Hepatocyte (in vitro differentiated cells): ENCODE measurements at places on chromosomes 7 and 10.

- DNase-seq = no peak
Observed at GRCh38 chr7:132185150-132185549, 391.1 kb downstream of the PLXNA4 start.

DNA sequence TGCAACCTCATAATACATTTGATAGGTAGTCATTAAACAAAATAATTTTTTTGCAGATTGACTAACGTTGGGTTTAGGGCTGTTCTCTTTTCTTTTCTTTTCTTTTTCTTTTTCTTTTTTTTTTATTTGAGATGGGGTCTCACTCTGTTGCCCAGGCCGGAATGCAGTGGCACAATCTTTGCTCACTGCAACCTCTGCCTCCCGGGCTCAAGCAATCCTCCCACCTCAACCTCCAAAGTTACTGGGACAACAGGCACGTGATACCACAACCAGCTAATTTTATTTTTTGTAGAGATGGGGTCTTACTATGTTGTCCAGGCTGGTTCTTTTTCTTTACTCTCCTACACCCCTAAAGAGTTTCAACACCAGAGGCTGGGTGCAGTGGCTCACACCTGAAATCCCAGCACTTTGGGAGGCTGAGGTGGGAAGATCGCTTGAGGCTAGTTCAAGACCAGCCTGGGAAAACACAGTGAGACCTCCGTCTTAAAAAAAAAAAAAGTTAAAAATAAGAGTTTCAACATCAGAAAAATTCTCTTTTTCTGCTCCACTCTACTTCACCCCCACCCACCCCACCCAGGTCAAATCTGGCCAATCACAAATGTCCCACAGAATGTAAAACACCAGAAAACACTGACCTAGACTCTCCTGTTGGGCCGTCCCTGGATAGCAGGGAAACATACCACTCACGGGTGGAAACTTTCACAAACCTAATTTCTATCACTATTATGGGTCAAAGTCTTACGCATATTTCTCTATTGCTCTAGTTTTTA, 3.0 kb downstream of the HIP1 start:
- DNase-seq = no peak

DNA sequence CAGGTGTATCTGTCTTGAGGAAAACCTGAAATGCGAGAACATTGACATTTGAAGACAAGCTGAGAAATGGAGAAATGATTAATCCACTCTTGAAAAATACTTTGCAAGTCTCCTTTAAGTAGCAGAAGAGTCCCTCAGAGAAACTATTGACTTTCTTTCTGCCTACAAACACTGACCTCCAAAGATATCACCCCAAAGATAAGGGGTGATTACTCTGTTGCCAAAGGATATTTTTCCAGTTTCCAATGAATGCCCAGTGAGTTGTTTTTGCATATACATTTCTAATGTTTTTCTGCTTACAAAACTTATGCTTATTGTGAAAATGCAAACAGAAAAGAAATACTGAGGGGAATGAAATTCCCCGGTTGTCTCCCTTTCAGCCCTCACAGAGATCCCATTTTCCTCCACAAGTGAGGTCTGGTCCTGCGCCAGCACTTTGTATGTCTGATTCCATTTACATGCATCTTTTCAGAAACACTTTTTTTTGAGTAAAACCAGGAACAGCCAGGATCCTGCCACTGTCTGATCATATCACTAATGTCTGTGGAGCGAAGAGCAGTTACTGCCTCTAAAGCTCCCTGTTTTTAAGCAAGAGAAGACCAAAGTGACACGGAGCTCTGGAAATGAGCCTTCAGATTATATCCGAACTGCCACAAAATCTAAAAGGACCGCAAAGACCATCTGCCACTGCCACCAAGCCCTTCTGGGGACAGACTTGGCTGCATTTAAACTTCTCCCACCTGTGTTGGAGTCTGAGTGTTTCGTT, 82.9 kb upstream of the PDCD4 start:
- peak; percentile 42 for DNase-seq

- no peak for DNase-seq
Observed at GRCh38 chr7:151628846-151629604, 109.3 kb upstream of the RHEB start.

DNA sequence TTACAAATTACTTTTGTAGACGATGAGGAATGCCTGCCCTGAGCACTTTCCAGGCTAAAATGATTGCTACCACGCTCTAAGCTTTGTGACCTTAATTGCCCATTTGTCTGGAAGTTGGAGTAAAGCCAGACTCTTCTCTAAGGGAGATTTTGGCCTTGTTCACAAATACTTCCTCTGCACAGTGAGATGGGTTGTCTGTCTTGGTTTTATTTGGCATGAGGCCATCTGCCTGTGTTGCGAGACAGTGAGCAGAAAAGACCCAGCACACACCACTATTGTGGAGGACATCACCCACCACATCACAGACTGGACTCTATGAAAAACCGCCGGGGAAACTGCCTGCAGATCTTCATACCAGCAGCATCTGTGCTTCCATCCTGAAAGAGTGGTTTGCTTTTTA, 138.4 kb downstream of the BICC1 start:
- DNase-seq = peak; percentile 20

DNA sequence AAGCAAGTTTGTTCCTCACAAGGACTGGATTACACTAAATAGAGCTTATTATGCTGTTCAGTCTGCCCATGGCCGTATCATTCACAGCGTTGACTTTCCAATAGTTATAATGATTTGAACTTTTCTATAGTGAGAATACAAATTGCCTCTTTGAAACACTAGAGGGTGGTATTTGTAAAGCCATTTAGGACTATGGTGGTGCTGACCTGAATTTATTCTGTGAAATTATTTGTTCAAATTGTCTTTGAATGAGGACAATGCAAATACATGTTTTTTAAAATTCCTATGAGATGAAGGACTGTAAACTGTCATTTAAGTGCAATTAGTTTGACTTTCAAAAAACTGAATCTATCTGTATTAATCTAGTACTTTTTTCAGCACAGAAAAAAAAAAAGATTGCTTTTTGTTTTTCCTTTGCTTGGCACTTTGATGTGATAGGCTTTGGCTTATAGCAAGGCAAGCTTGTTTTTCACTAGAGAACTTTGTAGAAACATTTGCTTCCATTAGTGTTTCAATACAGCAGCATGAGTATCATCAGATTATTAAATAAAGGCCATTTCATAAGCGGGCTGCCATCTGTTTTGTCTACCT, 122.7 kb upstream of the TMEM229A start:
- peak; percentile 47 for DNase-seq

- DNase-seq = no peak
Observed at GRCh38 chr10:128180843-128181242, 54.6 kb upstream of the MKI67 start.

GRCh38 chr10:106107706-106108105, 1056.8 kb downstream of the SORCS1 start:
- DNase-seq = peak; percentile 38

GRCh38 chr10:132836248-132836831, 50.4 kb upstream of the NKX6-2 start:
- no peak for DNase-seq

- DNase-seq = no peak
Observed at GRCh38 chr10:129777687-129778086, 186.4 kb downstream of the EBF3 start.

DNA sequence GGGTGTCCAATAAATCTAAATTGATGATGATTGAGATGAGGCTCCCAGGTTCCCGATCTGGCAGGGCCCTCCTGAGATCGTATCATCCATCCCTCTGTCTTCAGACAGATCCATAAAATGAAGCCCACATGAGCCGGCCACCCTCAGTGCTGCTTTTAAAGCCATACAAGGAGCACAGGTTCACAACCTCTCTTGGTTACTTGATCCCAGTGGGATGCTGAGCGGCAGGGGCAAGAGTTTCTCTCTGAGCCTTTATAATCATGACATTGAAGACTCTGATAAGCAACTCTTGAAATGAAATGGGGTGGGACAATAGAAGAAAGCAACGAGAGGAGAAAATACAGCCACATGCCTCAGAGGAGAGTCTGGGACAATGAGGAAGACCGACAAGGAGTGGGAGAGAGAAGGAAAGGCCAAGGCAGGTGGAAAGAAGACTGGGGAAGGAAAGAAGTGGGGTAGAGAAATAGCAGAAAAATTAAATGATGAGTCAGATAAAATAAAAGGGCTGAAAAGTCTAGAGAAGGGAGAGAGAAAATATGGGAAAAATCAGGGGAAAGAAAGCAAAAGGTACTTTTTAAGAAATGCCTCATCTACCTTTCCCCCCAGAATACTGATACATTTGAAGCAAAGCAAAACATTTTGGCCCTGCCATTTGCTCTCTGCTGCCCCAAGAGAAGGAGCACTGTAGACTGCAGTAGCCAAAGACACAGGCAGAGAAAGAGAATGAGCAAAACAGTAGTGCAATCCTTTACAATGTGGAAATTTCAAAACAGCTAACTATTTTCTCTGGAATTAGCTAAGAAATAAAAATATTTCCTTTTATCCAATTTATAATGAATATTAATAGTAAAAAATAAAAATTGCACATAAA, 14.6 kb downstream of the GBX1 start:
- no peak for DNase-seq

DNA sequence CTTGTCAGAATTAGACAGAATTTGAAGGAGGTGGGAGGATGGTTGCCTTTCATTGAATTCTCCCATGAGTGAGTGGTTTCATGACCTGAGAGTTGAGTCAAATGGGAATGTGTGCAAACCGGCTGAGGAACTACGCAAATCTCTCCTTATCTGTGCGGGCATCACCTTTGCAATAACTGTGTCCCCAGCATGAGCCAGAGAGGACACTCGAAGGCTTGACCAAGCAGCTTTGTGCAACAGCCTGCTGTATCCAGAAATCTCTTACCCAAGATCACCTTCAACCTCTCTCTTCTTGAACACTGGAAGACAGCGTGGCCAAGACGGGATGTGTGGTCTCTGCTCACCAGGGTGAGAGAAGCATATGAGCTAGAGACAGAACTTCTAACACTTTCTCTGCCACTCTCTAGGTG, 93.8 kb upstream of the IKZF1 start:
- DNase-seq = no peak

DNA sequence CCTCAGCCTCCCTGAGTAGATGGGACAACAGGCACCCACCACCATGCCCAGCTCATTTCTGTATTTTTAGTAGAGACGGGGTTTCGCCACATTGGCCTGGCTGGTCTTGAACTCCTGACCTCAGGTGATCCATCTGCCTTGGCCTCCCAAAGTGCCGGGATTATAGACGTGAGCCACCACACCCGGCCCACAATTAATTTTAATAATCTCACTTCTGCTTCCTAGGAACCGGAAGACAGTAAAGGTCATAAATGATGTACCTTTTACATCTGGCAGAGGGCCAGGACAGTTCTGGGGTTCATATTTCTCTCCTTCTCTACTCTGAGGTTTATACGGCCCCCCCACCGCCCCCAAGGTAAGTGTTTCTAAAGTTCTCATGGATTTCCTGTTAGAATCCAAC, 31.2 kb upstream of the AOAH start:
- DNase-seq = no peak

DNA sequence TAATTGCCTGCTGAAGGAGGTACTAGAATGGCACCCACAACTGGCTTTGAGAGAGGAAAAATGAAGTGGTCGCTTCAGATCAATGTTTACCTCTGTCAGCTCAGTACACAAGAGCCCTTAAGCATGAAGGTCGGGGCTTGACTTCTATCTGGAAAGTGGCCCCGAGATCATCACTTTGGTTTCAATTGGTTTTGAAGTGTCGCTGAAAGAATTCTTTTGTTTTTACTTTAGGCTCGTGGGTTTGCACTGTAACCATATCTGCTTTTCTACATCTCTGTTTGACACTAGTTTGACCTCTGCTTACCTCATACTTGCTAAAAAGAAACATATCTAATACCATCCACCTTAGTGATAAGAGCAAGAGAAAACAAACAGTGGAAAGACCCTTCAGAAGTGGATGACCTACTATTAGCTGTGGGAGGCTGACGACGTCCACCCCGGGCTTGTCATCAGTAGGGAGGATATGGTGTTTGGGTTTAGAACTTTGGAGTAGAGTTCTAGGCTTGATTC, 361.8 kb downstream of the GATA3 start:
- no peak for DNase-seq

GRCh38 chr10:18680754-18681153, 21.5 kb downstream of the ARL5B start:
- no peak for DNase-seq

GRCh38 chr7:18518555-18518954, 23.0 kb downstream of the HDAC9 start:
- no peak for DNase-seq

GRCh38 chr10:119737039-119737663, 11.3 kb downstream of the INPP5F start:
- no peak for DNase-seq

GRCh38 chr7:5590596-5591277, 167.1 kb upstream of the TNRC18 start:
- no peak for DNase-seq

DNA sequence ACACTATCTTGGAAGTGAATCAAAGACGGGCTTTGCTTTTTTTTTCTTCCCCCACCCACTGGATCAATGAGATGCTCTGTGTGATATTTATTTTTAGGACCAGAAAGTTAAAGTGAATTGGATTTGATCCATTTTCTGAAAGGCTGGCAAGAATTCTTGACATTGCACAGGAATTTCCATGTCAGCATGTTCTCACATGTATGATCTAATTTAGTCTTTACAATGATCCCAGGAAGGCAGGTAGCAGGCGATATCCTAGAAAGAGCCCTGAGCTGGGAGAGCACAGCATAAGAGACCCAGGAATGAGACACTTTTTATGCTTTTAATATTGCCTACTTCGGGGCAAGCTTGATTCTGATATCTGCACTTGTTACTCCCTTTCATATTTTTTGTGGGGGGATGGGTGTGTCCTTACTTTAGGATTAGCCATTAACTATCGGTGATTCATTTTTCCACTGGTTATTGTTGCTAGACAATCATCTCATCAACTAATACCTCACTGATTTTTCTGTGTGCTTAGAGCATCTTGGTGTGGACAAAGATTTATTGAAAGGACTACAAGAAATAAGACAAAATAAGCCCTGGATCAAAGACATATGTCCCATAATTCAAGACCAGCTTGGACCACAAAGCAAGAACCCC, 58.1 kb downstream of the NRP1 start:
- DNase-seq = no peak

GRCh38 chr10:78875331-78875877, 193.4 kb upstream of the ZMIZ1 start:
- no peak for DNase-seq

DNA sequence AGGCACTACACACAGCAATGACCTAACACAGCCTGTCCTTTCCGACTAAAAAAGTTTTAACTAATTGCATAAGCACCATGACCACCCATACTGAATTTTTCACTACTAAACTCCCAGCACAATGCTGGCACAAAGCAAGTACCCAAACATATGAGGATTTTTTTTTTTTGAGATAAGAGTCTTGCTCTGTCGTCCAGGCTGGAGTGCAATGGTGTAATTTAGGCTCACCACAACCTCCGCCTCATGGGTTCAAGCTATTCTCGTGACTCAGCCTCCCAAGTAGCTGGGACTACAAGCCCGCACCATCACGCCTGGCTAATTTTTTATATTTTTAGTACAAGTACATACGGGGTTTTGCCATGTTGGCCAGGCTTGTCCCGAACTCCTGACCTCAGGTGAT, 5.1 kb downstream of the UBE2H start:
- no peak for DNase-seq

DNA sequence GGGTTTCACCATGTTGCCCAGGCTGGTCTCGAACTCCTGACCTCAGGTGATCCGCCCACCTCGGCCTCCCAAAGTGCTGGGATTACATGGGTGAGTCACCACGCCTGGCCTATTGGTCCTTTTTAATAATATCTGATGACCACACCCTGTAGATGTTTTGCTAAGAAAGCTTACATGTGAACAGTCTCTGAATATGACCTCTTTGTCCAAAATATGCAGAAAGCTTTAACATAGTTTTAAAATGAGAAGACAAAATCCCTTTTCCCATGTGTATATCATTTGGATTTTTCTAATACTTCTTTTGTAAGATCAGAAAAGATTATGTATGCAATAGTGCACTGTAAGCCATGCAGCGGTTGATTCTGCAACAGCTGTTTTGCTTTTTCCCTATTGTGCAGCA, 38.5 kb downstream of the MCU start:
- no peak for DNase-seq
